ENCODE measurements at places on chromosomes 5 and 9.
A peak's percentile ranks its signal among the peaks of the same experiment; 100 is the strongest.

DNA sequence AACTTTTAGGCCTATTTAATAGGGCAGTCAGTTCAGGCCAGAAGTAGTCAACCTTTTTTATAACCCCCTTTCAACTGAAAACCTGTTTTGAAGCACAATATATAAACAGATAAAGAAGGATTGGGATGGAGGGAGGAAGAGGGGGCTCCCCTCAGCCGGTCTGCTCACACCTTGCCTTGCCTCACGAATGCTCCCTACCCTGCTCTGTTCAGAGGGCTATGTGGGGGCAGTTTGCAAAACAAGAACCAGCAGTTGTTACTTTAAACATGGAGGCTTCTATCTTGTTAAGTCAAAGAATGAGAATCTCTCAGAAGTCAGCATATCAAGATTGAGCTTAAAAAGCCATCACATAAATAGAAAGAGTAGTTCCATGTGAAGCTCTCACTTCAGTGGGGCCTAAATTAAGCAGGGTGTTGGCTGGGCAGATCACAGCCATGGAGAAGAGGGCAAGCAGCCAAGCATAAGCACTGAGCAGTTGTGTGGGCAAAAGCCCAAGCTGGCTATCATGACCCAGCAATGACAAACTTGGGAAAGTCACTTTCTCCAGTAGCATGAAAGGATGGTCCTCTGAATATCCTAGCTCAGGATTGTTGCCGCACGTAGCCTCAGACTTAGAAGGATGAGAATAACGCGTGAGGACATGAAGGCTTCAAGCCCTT lies 70.6 kb downstream of the ALDH1A1 start:
- DNase-seq = no peak

GRCh38 chr5:90932052-90932699 lies 373.6 kb downstream of the ADGRV1 start:
- peak; percentile 33 for DNase-seq

- DNase-seq = no peak
Observed at GRCh38 chr9:123305879-123306278, 37.5 kb upstream of the STRBP start.

- no peak for DNase-seq
Observed at GRCh38 chr5:139360384-139360783, 18.7 kb downstream of the PAIP2 start.

DNA sequence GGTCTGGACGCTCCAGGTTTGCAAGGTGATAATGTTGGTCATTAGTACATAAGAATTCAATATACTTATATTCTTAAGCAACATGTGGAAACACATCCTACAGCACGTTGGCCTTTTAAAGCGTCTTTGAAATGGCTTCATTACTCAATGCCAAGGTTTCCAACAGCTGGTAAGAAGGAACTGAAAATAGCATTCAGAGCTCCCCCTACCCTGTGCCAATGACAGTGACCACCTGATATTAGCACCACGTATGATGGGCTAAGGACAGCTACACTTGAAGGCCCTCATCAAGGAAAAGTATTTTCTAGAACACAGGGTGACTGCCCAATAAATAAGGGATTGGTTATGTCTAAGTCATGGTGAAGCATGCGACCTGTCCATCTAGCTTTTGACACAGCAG lies 9.9 kb downstream of the ZNF622 start:
- no peak for DNase-seq

GRCh38 chr9:134469041-134469875 lies 143.0 kb downstream of the RXRA start:
- DNase-seq = no peak

DNA sequence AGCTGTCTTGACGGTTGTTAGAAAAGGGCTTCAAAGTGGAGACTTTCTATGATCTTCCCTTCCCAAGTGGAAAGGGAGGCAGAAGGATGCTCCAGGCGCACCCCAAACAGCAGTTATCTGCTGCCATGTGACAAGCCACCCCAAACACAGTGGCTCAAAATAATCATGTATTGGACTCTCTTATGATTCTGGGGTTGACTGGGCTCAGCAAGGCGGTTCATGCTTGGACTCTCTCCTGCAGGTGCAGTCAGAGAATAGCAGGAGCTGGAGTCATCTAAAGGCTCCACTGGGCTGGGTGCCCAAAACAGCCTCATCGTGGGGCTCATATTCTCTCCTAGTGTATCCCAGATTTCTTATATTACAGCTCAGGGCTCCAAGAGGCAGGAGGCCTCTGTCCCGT lies 177.6 kb upstream of the IER5L start:
- no peak for DNase-seq

DNA sequence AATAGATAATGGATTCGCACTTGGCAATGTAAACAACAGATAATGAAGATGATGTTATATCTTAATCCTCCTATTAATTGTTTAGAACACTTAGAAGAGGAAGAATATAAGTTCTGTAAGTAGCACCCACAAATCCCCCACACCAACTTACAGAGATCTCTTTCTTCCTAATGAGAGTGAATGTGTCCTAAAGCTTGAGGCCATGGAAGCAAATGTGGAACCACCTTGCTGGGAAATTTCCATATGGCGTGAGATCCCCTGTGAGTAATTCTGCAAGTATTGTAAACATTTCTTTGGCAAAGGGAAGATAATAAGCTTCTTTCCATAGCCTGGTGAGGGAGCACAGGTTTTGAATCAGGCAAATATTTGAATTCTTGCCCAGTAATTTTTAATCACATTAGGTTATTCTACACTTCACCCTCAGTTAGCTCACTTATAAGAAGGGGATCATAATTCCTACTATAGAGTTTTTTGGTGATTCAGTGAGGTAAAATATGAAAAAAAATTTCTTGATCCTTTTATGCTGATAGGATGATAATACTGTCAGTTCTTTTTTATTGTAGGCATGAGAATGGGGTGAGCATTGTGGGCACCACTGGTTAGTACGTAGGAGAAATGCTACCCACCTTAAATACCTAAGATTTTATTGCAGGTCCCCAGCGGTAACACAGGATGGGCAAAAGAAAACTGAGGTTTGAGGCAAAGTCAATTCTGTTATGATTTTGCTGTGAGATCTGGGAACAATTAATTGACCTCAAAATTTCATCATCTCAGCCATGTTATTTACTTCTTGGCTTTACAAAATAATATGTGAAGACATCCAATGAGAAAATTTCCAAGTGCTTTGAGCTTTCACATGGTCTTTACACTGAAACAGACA lies 574.8 kb downstream of the PSAT1 start:
- DNase-seq = no peak

DNA sequence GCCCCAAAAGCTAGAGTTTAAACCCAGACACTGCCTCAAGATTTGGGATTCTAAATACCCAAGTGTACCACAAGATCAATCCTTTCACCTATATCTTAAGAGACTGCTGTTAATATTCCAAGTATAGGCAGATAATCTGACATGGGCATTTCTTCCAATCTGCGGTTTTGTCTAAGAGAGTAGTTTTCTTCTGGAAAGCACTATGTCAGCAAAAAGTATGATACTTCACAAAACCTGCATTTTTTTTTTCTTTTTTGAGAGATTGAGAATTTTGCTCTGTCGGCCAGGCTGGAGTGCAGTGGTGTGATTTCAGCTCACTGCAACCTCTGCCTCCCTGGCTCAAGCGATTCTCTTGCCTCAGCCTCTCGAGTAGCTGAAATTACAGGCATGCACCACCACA lies 190.7 kb upstream of the TYRP1 start:
- no peak for DNase-seq

- DNase-seq = no peak
Observed at GRCh38 chr5:139761501-139761900, 34.1 kb upstream of the PSD2 start.

DNA sequence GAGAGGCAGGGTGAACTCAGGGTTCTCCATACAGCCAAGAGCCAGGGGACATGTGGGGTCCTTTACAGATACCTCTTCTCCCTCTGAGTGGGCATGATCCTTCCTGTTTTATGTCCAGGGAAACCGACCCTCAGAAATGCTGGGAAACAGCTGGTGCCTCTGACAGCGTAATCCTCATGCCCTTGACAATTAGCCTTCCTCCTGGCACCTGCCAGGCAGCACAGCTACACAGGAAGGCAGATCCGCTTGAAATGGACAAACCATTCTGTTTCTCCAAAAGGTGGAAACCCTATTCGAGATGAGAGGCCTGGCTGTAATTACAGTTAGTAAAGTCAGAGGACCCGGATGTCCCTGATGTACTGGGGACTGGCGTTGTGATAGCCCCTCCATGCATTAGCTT lies 7.2 kb downstream of the ERGIC1 start:
- DNase-seq = no peak

Measured in head of caudate nucleus (tissue), 42 donors.